Pancreas (tissue), 10 donors: ENCODE measurements at places on chromosomes 2 and 18. TPM values are rescaled to one million over a fixed set of nuclear protein-coding genes. Genes with fewer than 3 reads are reported as not detected.

DNA sequence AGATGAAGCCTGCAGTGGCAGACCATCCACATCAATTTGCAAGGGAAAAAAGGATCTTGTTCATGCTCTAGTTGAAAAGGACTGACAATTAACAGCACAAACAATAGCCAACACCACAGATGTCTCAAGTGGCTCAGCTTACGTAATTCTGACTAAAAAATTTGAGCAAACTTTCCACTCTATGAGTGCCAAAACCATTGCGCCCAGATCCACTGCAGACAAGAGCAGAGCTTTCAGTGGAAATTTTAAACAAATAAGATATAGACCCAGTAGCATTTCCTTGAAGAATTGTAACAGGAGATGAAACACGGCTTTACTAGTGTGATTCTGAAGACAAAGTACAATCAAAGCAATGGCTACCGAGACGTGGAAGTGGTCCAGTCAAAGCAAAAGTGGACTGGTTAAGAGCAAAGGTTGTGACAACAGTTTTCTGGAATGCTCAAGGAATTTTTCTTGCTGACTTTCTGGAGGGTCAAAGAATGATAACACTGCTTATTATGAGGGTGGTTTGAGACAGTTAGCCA lies 12.0 kb upstream of the ZNF396 start:
- no peak for DNase-seq

Gene CYRIA
- total RNA-seq = 7.6 TPM

Gene ATOH8
- total RNA-seq = 3.3 TPM

DNA sequence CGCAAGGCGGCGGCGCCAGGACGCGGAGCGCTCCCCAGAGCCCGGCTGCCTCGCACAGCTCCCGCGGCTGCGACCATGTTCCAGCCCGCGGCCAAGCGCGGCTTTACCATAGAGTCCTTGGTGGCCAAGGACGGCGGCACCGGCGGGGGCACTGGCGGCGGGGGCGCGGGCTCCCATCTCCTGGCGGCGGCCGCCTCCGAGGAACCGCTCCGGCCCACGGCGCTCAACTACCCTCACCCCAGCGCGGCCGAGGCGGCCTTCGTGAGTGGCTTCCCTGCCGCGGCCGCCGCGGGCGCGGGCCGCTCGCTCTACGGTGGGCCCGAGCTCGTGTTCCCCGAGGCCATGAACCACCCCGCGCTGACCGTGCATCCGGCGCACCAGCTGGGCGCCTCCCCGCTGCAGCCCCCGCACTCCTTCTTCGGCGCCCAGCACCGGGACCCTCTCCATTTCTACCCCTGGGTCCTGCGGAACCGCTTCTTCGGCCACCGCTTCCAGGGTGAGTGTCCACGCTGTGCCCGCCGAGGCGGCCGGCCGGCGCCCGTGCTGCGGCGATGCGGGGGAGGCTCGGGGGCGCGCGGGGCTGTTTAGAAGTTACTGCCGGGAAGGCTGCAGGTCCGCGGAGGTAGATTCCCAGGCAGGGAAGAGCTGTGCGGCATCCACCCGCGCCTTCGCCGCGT lies 696 bp downstream of the EMX1 start:
- no peak for DNase-seq

GRCh38 chr18:42742969-42743368 lies 372.5 kb downstream of the RIT2 start:
- DNase-seq = no peak

- DNase-seq = no peak
Measured at GRCh38 chr2:37414470-37414949, 70.1 kb downstream of the QPCT start.

GRCh38 chr2:148557844-148558436 lies 86.6 kb upstream of the EPC2 start:
- no peak for DNase-seq

- no peak for DNase-seq
Measured at GRCh38 chr2:192953116-192953515, 758.4 kb upstream of the TMEFF2 start.

Gene COBLL1
- 63.5 TPM for total RNA-seq

DNA sequence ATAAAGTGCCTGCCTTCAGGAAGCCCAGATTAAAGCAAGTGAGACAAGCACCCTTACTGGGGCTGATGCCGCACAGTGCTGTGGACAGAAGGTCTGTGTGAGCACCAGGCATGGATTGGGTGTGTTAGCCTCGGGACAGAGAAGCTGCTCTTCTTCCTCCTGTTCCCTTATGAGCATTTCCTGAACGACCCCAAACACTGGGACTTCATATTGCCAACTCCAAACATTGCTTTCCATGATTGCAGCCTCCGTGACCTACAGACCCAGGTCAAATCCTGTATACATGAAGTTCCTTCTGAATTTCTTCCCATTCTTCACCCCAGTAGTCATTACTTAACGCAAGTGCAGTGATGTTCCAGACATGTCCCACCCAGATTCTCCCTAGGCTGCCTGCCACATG lies 129.8 kb upstream of the ALKAL2 start:
- no peak for DNase-seq

DNA sequence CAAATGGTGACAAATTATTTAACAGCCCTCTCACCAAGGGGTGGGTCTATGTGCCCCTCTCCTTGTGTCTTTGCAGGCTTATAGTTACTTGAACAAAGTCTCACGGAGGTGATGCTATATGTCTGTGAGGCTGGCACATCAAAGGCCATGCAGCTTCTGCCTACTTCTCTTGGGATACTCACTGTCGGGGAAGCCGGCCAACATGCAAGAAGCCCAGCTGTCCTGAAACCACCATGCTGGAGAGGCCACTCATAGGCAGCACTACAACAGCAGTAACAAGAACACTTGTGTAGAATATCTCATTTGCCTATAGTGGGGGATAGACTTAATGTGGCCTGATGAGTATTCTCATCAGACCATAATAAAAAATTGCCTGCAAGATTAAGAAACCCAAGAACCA lies 233.7 kb upstream of the NCKAP5 start:
- no peak for DNase-seq

Gene PLCD4
- 0.44 TPM for total RNA-seq

Gene OTX1
- 0.16 TPM for total RNA-seq
